ENCODE measurements at places on chromosomes 7 and 10.

DNA sequence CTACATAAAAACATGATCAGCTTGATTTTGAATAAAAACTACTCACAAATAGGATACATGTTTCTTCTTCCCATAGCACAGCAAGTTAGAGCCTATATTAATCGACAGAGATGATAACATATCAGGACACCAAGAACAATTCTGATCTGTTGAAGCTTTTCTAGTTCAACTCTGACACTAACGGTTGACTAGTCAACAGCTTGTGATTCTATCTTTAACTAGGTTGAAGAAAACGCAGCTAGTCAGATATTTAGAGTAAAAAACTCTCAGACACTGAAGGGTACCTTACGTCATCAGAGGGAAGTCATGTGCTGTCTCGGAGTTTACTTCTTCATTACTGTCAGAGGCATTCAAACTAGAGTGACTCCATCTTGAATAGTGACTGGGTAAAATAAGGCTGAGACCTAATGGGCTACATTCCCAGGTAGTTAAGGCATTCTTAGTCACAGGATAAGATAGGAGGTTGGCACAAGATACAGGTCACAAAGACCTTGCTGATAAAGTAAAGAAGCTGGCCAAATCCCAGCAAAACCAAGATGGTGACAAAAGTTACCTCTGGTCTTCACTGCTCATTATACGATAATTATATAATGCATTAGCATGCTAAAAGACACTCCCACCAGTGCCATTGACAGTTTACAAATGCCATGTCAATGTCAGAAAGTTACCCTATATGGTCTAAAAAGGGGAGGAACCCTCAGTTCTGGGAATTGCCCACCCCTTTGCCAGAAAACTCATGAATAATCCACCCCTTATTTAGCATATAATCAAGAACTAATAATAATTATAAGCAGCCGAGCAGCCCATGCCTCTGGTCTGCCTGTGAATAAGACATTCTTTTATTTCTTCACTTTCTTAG, 21.3 kb downstream of the CCDC71L start:
- DNase-seq = no peak

GRCh38 chr7:3272691-3273141, 28.3 kb upstream of the SDK1 start:
- no peak for DNase-seq

GRCh38 chr10:69959911-69960310, 92.7 kb upstream of the MACROH2A2 start:
- no peak for DNase-seq

DNA sequence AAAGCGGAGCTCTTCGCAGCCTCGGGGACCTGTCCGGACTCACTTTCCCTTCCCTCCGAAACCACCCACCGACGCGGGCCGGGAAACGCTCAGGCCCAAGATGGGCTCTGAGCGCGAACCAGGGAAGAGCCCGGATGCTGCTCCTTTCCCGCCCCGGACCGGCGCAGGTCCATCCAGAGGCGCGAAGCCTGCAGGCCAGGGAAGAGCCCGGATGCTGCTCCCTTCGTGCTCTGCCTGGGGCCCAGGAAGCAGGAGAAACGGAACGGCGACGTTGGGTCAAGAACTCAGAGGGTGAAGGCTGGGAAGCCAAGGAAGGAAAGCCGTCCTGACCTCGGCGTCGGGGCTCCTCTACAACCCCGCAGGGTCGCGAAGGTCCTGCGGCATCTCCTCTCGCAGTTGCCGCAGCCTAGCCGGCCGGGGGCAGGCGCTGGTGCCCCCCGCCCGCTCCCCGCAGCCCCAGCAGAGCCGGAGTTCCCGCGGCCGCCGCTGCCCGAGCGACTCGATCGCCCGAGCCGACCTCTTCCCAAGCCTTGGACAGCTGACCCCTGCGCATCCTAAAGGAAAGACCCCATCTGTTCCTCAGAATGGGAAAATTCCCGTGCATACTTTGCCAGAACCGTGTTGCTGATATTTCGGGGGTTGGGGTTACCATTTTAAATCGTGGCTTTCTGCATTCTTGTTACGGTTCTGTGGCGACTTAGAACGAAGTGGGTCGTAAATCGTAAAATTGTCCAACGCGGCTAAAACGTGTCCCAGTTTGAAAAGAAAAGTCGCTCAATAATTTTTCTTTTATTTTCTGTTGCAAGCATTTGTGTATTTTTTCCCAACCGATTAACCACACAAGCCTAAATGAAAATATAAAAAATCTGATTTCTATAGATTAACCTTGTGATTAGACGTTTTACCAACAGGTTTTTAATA, 7.5 kb downstream of the HOXA1 start:
- no peak for DNase-seq

DNA sequence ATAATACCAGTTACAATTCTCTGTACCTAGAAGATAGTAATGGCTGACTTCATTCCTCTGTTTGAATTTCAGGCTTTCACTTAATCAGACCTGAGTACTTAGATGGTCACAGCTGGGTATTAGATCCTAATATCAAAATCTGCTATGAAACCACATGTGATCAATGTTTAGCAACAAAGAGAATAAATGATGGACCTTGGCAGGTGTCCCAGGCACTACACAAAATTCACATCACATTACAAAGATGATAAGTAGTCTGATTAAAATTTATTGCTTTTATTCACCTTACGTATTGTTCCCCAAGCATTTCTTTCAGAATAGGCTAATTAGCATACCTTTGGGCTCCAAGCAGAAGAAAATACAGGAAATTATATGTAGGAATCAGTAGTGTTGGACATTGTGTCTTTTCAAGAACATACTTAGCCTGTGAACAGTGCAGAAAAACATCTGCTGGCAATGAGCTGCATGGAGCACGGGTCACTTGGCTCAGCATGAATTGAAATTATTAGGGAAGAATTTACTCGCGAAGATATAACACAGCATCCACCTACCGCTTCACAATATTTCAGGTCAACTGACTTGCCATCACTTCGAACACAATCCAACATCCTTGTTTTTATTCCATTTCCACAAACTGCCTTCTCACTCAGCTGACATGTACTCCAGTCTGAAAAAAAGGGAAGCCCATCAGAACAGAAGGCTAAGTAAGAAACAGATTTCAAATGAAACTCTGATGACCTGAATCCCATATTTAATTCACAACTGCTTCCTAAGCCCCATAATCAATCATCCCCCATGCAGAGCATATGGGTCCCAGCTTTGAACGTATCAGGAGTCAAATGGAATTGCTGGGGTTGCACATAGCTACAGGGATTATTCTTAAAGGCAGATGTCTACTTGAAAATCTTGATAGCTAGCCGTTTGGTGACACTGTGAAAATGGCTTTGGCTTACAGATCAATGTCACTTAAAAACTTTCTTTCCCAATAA, 421.0 kb downstream of the THSD7A start:
- no peak for DNase-seq

DNA sequence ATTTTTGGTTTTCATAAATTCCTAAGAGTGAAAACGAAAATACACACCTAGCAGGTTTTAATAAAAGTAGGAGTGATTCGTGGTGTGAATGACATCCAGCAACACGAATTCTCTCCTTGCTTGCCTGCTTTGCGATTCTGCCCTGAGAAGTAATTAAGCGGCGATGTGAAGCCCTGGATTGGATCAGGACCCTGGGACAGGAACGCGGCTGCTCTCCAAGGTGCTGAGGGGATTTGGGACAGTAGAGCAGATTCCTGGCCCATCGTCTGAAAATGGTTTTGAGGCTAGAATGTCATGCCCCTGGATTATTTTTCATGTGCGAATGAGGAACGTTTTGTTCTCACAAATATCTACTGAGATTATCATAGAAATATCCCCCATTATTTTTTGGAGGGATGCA, 7.8 kb downstream of the NPS start:
- no peak for DNase-seq

DNA sequence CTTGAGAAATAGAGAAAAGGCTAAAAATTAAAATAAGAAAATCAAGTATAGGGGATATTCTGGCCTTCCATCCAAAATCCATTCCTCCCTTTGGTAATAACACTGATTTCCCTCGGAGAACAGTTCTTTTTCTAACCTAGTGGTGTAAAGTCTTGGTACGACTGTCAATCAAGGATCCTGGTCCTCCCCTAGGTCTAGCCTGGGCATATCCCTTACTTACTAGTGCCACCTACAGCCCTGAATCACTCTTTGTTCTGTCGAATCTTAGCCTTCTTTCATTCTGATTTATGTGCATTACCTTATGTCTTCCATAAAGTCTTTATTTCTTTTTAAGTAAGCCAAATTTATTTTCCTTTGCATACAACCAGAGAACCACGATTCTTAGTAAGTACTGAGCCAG, 298.7 kb upstream of the LRRTM3 start:
- DNase-seq = no peak

DNA sequence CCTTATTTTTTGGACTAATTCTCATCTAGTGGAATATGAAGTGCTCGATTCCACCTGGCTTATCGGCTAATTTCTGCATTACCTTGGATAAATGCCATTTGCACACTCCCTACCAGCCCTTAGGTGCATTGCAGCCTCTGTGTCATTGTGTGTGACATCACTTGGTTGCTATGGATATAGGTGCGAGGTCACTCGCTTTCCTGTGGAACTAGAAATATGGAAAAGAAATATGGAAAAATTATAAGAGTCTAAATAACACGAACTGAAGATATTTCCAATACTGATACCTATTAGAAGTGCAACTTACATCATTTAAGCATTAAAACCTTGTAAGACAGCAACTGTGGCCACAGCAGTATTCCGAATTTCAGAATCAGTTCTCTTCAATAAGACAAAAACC, 2.0 kb downstream of the YWHAG start:
- no peak for DNase-seq

DNA sequence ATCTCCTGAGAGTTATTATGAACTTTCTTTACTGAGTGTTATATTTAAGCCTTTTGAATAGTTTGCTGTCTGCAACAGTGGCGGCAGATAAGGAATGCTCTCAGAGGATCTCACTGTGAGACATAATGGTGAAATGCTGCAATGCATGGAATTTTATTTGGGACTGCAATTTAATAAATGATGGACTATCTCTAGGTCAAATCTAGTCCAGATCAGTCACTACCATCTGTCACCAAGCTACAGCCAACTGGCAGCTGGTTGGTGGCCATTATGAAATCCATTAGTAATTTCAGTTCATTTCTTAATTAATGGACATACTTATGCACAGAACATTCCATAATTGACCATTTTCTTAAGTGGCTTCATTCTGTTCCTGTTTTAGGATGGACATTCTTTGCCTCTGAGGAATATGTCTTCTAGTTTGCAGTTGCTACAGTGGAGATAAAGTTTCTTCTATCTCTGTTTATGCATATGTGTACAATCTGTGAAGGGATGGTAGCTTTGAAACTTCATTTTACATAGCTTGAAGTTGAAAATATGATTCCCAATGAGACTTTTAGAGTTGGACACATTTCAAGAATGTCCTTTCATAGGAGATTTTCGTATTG, 586.6 kb downstream of the SUGCT start:
- no peak for DNase-seq

- DNase-seq = no peak
Observed at GRCh38 chr7:18978108-18978495, 139.3 kb downstream of the TWIST1 start.

DNA sequence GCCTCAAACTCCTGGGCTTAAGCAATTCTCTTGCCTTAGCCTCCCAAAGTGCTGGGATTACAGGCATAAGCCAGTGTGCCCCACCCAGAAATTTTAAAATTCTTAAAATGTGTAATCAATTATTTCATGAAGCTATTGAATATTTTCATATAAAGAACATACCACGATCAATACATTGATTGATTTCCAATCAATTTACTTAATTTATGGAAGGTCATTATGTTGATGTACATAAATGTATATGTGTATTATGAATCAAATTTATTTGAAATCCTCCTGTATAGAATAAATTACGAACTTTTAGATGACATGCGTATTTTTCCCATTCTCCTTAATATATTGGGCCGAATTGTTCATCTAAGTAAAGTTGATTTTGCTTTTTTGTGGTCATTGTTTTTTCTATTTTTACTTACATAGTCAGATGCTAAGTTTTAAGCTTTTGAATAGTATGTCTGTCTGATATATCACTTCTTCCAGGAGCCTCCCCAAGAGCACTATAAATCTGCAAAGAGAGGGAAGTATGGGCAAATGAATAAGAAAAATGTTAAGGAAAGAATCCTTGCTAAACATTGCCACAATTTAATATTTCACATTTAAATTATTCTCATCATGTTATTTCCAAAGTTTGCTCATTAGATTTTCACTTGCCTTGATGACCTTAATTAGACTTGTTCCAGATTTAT, 35.3 kb downstream of the SKIDA1 start:
- no peak for DNase-seq

DNA sequence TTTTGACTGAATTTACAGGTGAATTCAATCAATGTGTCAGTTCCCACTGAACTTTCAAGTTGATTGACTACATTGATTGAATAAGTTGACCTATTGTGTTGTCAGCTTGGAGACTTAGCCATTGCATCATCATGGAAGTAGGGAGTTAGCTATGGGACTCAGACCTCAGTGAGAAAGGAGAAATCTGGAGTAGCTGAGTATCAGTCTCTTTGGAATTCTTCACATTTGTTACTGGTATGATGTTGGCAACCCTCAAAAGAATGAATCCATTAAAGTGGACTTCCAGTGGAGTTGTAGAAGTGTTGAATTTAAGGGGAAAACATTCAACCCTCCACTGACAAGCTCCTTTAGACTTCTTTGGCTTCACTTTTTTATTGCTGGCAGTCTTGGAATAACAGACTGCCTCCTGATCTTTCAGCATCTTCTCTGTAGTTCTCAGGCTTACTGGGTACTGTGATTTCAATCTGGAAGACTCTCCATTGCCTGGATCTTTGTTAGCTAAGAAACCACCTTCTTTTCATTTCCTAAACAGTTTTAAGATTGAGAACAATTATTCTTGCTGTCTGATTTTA, 160.3 kb upstream of the NRP1 start:
- DNase-seq = no peak

DNA sequence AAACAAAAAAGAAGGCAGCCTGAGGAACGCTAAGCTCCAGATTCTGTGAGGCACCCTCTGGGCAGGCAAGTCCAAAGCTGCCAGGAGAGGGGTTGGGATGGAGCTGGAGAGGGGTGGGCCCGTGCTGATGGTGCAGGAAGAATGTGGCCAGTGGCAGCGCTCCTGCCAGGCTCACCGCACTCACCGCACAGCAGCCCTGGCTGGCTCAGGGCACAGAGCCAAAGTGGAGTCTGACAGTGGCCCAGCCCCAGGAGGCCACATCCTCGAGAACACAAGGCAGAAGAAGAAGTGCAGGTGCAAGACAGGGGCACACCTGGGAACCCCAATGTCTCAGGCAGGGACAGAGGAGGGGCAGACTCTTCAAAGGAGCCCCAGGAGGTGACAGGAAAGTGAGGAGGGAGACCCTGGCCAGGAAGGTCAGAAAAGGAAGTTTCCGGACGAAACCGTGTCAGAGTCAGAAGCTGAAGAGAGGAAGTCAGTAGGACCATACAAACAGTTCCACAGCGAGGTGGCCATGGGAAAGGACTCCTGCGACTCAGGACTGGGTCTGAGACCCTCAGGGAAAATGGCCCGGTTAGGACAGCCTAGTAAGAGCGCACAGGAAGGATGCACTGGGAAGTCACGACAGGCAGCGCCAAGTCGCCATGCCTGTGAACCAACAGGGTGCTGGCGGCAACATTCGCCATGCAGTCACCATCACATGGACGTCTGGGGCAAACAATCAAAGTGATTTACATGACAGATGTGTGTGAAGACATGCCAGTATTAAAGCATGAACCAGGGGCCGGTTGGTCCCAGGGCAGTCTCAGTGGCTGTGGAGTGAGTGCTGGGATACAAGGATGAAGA, 54.4 kb downstream of the COBL start:
- no peak for DNase-seq

Data from thymus (tissue), 14 donors.